ENCODE measurements at places on chromosomes 6 and 20.
A peak's percentile ranks its signal among the peaks of the same experiment; 100 is the strongest.

GRCh38 chr20:40765814-40766480 is 76.9 kb upstream of the MAFB start:
- DNase-seq, result no peak

- no peak for DNase-seq
Observed at GRCh38 chr6:37137201-37138090, 32.5 kb upstream of the PIM1 start.

- no peak for DNase-seq
Observed at GRCh38 chr20:14853079-14853478, 515.7 kb upstream of the FLRT3 start.

DNA sequence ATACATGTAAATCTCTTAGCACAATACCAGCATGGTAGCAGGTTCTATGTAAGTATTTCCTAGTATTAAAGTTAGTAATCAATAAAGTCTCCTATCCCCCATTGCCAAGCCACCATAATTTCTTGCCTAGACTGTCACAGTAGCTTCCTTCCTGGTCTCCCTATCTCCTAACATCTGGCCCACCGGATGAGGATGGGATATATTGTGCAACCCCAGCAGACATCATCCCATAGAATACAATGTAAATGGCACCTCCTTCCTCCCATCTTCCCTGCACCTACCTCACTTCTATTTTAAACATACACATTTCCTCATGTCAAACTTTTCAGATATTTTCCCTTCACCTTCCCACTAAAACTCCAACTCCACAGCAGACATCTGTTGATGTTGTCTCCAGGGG is 3.5 kb upstream of the BTN3A1 start:
- DNase-seq, result no peak

DNA sequence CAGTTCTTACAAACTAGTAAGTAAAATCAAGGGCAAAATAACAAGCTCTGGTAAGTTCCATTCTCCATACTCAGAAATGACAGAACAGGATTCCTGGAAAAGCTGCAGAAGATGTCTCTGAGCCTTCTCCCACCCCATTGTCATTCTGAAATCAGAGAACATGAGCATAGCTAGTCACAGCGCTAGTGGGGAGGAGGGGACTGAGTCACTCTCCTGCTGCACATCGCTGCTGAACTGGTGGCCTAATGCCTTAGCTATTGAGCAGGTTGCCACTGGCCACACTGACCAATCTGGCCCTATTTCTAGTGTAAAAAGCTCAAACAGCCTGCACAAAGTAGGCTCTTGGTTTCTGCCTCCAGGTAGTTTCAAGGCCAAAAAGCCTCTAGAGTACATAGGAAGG is 26.1 kb upstream of the RIPPLY2 start:
- DNase-seq, result no peak

GRCh38 chr6:149140910-149141290 is 176.6 kb upstream of the TAB2 start:
- DNase-seq, result no peak

- no peak for DNase-seq
Observed at GRCh38 chr6:156658186-156658965, 118.8 kb upstream of the ARID1B start.

DNA sequence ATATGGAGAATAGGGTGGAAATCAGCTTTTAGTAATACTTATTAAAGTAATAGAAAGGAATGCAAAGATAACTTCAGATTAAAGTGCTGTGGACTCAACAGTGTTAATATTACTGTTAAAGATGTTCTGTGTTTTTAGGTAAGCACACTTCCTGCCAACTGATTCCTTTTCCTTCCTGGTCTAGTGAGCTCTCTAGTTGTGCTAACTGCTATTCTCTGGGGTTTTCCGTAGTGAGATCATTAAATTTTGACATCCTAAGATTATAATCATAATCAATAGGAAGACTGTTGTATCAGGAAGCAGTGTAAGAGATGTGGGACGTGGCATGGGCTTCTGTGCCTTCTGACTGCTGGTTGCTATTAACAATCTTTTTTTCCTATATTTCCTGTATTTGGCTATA is 1.2 kb upstream of the TMEM217 start:
- no peak for DNase-seq

DNA sequence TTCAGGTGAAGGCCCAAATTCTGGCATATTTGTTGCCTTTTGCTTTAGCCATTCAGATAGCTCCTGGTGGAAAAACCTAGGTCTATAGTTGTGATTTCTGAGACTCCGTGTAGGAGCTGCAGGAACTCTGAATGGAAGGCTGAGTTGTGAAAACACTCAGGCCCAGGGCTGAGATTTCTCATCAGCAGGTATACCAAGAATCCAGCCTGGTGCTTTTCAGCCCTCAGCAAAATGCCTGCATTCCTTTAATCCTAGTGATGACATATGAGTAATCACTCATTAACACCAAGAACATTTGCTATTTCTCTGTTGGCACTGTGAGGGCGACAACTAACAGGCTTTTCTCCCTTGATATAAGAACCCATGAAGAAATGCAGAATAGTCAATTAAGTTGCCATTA is 546.1 kb upstream of the MAN1A1 start:
- no peak for DNase-seq

DNA sequence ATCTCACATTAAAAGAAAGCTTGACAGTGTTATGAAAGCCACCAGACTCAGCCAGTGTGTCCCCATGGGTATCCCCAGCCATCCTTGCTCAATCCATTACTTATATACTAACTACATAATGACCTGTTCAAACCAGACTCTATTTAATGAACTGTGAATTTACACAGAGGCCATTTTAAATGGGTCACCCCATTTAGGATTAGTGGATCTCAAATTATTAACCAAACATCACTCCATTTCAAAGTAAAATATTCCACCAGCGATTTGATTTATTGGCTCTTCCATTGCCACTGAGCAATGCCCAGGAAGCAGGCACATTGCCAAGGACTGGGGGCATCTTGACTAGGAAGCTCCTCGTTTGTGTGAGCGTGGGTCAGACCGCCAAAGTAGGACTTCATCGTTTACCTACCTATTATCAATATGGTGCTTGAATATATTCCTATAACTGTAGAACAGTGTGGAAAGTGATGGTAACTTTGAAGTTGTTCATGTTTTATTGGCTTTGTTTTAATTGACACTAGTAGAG is 15.5 kb upstream of the NPEPL1 start:
- no peak for DNase-seq

- DNase-seq, result no peak
Observed at GRCh38 chr6:154071236-154071635, 32.2 kb downstream of the OPRM1 start.

GRCh38 chr6:17281100-17281496 is at the start of gene RBM24:
Gene RBM24 (plus strand): TSS chr6:17281361. CDS start chr6:17281582, 221 bp downstream.
- DNase-seq, result peak; percentile 82

DNA sequence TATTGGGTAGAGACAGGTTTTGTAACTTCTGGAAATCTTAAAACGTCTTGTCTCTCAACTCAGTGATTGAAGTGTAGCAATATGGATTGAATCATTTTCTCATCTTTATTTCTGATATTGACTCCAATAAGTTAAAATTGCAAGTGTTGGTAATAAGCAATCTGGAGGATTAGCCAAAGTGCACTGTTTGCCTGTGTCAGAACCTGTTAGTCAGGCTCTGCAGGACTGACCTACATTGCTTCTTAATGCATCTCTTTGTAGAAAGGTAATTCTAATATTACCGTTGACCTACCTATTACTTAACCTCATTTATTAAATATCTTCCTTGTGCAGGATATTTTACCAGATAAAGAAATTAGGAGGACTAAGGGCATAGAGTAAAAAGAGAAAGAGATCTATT is 484.0 kb upstream of the CITED2 start:
- no peak for DNase-seq

- DNase-seq, result peak; percentile 49
Observed at GRCh38 chr6:107660839-107661238, 163.3 kb downstream of the SCML4 start.

GRCh38 chr20:8777911-8778310 is 291.0 kb upstream of the PLCB4 start:
- no peak for DNase-seq
